ENCODE measurements at places on chromosomes 2 and 18.

DNA sequence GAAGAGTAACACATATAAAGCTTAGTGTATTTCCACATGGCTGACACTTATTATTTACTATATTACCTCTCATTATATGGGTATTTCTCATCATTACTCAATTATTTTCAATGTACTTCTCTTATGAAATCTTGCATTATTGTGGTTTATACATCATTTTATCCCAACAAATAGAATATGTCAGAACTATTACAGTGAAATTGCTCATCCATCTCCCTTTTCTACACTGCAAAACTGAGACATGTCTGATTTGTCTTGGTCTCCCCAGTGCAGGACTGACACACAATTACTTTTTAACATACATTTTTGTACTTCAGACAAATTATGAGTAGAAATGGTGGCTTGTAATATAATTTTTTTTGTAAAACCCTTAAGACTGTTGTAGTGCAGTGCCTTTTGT, 600.9 kb downstream of the PLCL1 start:
- DNase-seq = no peak

DNA sequence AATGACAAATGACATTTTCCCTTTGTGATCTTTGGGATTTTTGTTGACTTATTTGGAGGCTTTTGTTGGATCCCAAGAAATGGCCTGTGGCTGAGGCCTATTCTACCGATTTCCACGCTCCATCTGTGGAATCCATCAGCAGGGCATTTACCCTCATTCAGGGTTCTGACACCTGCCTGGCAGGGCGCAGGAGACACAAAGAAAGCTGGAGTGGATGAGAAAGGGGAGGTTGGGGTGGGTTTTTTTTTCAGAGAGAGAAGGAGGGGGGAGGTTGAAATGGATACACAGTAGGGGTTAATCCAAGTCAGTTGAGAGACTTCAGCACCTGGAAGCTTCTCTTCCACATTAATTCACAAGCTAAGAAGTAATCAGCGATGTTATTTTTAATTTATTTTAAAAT, 59.7 kb downstream of the PAX3 start:
- no peak for DNase-seq

- no peak for DNase-seq
Observed at GRCh38 chr2:51424418-51424817, 392.5 kb upstream of the NRXN1 start.

DNA sequence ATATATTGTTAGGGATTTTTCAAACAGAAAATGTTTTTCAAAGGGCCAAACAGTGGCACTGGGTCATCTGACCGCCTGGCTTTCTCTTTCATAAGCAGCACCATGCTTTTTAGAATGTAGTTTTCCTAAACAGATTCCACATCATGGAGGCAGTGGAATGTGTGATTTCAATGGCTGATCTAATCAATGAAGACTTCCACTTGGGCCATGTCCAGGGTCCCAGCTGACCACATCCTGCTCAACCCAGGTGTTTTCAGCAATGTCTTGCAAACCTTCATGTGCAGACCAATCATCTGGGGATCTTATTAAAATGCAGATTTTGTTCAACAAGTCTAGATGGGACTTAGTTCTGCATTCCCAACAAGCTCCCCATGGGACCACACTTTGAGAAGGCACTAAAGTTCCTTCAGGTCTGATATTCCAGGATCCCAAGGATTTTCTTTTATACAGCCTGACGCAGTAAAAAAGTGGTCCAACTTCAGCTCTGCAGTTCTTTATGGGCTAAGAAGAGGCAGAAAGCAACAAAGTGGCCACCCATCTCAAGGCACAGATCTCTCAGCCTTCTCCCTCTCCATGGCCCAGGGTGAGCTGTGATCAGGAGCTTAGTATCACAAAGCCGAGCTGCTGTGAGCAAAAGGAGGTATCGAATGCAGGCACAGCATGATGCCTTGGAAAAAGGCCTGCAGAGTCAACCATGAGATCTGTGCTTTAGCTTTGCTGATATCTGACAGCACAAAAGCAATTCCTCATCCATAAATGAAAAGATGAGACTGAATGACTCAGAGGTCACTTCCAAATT, 3.7 kb downstream of the ALKAL2 start:
- DNase-seq = no peak

DNA sequence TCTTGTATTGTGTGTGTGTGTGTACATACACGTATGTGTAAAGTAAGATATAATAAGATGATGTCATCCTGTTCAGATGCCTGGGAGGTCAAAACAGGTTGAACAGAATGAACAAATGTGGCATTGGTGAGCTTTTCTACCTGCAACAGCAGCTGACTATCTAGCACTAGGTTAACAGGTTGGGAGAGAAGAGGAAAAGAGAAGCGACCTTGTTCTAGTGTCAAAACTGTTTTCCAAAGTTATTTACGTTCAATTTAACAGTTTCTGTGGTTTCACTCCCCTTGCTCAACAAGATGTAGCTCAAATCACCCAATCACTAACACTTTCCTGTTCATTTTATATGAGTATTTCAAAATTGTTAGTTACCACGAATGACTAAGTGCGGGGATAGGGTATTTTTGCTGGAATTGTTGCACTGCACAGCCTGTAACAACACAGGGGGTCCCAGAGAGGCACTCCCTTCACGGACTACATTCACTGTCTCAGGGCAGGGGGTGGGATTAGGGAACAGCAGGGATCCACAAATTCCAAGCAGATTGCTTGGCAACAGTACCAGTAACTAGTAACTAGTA, 67.5 kb upstream of the DTNB start:
- DNase-seq = no peak

DNA sequence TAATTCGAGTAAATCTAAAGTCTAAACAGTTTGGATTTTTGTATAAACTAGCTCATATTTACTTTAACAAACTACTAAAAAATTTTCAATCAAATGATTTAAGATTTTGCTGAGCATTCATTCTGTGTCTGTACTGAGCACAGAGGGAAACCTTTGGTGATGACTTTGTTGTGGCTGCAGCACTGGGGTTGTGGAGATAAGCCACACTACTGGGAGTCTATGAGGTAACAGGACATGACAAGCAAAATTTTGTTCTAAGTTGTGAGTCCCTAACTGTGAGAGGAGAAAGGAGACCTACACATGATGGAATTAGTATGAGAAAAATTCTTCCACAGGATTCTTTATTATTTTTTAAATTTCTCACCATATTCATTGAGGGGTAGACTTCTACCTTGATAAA, 933.7 kb upstream of the LRATD1 start:
- no peak for DNase-seq

- DNase-seq = no peak
Observed at GRCh38 chr2:13401312-13401711, 684.6 kb downstream of the TRIB2 start.

DNA sequence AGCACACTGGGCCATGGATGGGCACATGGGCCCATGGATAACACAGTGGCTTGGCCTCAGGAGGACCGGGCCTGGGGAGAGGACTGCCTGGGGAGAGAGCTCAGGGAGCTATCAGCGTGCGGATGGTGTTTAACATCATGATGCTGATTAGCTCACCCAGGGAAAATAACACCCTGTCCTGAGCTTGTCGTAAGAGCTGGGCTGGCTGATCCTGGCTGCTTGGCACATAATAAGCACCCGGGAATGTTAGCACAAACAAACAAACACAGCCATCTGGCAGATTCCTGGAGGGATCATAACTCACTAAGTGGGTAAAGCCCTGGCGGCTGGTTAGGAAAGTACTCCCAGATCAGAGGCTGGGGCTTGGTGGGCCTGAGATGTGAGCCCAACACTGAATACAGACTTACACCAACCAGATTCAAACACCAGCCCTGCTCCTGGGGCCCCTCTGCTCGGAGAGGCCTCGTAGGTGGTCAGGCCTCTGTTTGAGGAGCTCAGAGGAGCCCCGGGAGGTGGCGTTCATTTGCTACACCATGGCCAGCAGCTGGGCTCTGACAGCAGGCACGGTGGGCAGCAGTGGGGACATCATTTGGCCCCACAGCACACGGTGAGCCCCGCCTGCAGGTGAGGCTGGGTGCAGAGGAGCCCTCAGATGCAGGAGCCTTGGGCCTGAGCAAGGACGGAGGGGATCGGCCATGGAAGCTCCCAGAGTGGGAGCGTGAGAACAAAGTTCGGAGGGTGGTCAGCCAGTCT, 193.4 kb upstream of the HDAC4 start:
- DNase-seq = peak; percentile 10

- DNase-seq = no peak
Observed at GRCh38 chr2:190746971-190747761, 98.3 kb downstream of the NAB1 start.

- peak; percentile 14 for DNase-seq
Observed at GRCh38 chr18:79548077-79548450, 131.5 kb upstream of the CTDP1 start.

DNA sequence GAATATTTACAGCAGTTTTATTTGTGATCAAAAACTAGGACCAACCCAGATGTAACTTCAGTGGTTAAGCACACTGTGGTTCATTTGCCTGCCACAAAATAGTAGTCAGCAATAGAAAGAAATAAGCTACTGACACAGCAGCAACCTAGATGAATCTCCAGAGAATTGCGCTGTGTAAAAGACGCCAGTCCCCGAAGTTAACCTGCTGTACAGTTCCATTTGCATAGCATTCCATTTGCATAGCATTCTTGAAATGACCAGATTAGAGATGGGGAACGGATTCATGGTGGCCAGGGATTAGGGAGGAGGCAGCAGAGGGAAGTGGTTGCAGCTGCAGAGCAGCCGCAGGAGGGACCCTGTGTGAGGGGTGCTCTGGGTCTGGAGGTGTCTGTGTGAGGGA, 39.3 kb upstream of the NFATC1 start:
- no peak for DNase-seq

- DNase-seq = no peak
Observed at GRCh38 chr2:236940497-236940896, 145.2 kb upstream of the COPS8 start.

- peak; percentile 94 for DNase-seq
Observed at GRCh38 chr18:80147418-80148325, 38.6 kb downstream of the ADNP2 start.

DNA sequence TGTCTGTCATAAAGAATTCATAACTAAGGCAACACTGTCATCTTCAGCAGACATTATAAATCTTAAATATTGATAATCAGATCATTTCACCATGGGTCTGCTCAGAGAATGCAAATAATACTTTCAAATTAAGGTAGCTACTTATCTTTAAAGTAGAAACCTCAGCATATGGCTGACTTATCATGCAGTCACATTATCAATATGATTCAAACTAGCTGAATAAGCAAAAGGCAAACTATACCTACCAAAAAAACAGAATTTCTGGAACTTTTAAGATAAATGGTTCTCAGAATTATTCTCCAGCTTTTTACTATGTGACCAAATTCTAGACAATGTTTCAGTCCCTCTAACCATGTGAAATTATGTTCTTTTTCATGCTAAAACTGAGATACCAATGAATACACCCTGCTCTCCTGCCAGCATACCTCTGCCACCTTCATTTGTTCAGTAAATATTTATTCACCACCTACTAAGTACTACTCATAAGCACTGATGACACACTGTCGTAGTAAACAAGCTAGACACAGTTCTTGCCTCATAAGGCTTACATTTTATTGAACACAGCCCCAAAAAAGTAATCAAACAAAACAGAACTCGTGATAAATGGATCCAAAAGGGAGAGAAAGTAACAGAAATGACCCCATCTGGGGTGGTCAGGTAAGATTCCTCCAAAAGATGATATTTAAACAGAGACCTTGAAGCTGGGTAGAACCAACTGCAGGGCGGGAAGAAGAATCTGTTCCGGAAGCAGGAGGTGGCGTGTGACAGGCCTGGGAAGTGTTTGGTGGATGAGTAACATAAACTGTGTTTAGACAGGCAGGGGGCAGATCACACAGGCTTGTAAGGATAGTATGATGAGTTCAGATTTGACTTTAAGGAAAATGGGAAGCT, 17.7 kb downstream of the SPIRE1 start:
- no peak for DNase-seq

DNA sequence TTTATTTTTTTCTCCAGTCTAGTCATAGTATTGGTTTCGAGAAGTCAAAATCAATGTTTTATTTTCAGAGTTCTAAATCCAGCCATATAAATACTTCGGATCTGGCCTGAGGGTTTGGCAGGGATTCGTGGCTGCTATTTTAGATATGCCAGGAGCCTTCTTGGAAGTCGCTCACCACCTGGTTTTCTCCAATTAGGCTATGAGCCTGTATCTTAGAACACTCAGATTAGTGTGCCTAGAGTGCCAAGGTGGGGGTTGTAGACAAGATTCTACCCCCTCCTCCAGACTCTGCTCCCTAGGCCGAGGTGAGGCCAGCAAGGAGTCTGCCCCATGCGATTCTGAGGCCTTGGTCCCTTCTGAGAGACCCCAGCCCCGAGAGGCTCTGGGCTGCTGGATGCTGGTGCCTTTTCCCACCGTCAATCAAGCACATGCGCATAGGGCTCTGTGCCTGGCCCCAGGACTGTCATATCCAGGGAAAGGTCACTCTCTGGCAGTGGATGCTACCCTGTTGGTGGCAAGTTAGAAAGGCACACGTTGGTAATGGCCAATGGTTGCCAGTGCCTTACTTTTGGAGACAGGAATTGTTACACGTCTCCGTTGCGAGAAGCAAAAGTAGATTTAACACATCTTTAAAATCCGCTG, 197.1 kb downstream of the AGAP1 start:
- DNase-seq = no peak

- no peak for DNase-seq
Observed at GRCh38 chr2:127410871-127411652, 7.2 kb upstream of the PROC start.

DNA sequence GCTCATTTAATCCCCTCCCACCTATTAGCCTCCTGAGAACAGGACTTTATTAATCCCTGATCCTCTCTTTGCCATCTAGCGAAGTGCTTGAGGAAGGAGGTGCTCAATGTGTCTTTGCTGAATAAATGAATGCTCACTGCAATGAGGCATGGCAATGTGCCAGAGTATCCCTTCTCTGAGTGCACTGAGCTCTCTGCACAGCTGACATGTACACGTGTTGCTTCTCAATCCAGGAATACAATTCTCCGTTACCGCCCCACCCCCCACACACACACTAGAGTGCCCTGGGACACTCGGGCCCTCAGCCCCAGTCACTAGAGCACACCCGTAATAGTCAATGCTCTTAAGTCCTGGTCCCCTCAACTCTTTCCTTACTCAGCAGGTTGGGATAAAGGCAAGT, 41.4 kb downstream of the FAM178B start:
- no peak for DNase-seq

GRCh38 chr2:175557810-175558377, 376.4 kb upstream of the ATP5MC3 start:
- DNase-seq = no peak

- DNase-seq = no peak
Observed at GRCh38 chr18:12429556-12429955, 21.8 kb downstream of the PRELID3A start.

Data from femur (tissue), 1 donor.